ENCODE measurements at places on chromosomes 3 and 15.

GRCh38 chr3:102735311-102735710 is 300.5 kb downstream of the ZPLD1 start:
- no peak for DNase-seq

DNA sequence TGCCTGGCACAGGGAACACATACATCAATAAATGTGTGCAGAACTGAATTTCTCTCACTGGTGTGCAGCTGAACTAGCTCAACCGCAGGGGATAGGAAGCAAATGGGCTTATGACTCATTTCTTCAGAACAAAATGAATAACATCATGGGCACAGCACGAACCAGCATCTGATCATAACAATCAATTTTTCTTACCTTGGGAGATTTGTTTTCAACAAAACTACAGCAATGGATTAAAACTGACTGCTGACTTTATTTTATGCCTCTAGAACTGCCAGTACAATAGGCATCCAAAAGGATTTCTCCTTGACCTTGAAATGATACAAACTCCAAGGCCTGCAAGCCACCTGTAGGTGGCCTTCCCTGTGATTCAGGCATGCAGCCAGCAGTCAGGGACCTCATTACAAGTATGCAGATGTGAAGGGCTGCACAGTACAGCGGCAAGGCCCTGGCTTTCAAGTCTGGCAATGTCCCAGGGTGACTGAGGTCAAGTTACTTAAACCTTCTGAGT is 26.1 kb downstream of the TAMM41 start:
- DNase-seq = no peak

DNA sequence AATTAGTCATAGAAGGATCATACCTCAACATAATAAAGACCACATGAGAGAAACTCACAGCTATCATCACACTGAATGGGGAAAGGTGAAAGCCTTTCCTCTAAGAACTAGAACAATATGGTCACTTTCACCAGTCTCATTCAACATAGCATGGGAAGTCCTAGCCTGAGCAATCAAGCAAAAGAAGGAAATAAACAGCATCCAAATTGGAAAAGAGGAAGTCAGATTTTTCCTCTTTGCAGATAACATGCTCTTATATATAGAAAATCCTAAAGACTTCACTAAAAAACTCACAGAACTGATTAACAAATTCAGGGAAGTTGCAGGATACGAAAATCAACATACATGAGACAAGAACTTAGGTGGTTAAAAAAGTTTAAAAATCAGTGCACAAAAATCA is 24.7 kb downstream of the MAP3K13 start:
- DNase-seq = no peak

GRCh38 chr3:153978006-153978405 is 143.2 kb upstream of the ARHGEF26 start:
- no peak for DNase-seq

DNA sequence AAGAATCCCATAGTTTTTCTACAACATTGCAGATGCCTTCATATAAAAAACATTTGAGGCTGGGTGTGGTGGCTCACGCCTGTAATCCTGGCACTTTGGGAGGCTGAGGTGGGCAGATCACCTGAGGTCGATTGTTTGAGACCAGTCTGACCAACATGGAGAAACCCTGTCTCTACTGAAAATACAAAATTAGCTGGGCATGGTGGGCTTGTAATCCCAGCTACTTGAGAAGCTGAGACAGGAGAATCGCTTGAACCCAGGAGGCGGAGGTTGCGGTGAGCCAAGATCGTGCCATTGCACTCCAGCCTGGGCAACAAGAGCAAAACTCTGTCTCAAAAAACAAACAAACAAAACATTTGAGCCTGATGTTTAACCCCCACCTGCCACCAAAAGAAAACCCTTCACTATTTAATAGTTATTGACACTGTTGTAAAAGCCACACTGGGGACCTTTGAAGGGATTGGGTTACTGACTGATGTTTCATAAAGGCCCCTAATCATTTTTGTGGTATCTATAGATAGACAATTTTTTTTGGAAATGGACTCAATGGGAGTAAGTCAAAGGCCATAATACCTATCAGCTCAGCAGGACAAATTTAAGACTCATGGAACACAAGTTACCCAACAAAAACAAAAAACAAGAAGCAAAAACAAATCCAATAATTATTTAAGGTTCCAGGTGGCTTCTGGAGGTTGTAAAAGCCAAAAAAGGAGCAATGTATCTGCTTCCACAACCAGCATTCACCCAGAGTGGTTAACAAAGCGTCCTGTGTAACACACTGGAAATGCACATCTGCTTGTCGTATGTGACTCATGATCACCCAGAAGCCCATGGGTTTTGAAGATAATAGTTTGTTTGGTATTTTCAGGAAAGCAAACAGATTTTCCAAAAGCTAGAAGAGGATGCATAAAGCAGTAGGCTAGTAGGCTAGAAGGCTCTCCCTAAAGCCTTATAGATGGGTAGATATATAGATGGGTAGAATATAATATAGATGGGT is 41.2 kb downstream of the CDCP1 start:
- no peak for DNase-seq

DNA sequence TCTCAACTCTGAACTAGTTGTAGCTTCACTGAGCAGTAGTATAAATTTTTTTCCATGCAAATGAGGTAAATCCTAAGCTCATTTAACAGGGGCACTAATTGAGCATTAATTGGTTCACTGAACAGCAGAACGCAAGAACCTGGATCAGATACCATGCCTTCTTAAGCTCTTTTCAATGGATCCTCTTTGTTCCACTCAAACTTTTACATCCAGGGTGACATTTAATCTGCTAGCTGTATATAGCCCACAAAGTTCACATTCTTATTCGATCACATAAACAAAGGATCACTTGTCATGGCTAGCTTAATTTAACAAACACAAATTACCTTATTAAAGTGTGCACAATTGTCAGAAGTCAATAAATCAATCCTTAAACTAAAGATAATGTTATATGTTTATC is 281.6 kb downstream of the CNTN6 start:
- DNase-seq = no peak

DNA sequence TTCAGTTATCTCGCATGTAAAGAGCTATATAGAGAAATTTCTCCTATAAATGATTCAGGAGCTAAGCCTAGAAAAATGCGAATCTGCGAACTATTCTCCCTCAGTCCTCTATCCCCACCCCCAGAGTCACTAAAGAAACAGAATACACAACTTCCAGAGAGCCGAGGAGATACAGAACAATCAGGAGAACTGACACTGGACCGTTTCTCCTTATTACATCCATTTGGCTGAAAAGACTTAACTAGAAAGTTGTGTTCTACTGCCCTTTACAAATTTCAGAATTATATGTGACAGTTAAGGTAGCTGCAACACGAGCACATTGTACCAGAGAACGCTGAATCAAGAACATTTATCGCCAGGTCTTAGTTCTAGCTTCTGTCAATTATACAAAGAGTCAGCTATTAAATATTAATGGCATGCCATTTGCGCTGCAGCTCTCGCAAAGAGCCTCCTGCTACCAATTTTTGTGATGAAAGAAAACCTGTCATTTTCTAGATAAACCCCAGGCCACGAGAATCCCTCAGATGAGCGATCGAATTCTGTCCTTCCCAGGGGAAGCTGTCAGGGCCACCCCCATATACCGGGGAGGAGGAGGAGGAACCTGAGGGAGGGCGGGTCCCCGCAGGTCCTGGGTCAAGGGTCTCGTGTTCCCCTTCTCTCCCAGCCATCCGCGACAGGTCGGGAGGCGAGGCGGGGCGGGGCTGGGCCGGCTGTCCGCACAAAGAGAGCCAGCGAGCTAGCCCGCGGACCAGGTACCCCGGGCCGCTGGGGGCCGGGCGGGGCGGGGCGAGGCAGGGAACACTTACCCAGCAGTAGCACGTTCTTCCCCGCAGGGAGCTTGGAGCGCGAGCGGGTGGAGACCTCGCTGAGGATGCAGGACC is 878 bp downstream of the DYNC1LI1 start:
- no peak for DNase-seq

DNA sequence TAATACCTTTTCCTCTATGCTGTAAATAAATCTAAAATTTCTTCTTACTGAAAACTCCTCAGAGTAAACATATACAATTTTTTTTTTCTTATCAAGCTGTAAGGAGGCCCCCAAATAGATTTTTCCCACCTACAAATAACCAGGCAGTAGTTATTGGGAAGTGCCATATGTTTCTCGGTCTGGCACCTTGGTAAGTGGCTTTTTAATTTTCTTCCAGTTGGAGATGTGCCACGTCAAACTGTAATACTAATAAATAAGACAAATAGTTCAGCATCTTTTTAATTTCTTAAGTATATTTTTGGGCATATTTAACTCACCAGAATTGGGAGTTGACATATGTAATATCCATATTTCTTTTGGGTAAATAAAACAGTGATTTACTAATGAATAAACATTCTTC is 346.3 kb downstream of the DIPK2A start:
- DNase-seq = no peak

DNA sequence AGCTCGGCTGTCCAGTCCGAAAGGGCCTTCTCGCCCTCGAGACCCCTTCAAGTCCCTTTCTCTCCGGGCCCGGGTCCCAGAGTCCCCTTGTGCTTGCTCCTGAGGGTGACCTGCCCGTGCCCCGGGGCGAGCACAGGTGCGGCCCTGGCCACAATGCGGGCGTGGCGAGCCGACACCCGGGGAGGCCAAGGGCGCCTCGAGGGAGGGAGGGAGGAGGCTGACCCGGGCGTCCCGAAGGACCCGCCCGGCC is 810 bp upstream of the MEF2A start:
- DNase-seq = no peak

- no peak for DNase-seq
Observed at GRCh38 chr15:77784361-77785292, 151.9 kb upstream of the LINGO1 start.

GRCh38 chr3:643376-643775 is 446.8 kb downstream of the CHL1 start:
- no peak for DNase-seq

DNA sequence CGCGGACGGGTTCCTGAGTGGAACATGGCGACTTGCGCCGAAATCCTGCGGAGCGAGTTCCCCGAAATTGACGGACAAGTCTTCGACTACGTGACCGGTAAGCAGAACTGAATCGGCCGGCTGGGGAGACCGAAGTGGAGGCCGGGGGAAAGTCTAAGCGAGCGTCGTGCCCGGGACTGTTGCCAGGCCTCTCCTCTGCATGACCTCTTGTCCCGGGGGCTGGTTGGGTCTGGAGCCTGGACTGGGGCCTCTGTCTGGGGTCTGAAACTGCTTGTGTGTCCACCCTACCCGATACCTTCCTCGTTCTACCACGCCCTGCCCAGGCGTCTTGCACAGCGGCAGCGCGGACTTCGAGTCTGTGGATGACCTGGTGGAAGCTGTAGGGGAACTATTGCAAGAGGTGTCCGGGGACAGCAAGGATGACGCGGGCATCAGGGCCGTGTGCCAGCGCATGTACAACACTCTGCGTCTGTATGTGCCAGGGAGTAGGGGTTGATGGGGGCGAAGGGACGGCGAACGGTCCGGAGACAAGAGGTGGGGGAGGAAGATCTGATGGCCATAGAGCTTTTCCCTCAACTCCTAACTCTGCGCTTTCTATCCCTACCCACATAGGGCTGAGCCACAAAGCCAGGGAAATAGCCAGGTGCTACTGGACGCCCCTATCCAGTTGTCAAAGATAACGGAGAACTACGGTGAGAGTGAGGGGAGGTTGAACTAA is at the start of gene ABCF3:
Gene ABCF3, plus strand, starts transcription at position 16 of the 718 bp plus-strand sequence. Its CDS starts 9 bp downstream, at position 25.
- DNase-seq = no peak

DNA sequence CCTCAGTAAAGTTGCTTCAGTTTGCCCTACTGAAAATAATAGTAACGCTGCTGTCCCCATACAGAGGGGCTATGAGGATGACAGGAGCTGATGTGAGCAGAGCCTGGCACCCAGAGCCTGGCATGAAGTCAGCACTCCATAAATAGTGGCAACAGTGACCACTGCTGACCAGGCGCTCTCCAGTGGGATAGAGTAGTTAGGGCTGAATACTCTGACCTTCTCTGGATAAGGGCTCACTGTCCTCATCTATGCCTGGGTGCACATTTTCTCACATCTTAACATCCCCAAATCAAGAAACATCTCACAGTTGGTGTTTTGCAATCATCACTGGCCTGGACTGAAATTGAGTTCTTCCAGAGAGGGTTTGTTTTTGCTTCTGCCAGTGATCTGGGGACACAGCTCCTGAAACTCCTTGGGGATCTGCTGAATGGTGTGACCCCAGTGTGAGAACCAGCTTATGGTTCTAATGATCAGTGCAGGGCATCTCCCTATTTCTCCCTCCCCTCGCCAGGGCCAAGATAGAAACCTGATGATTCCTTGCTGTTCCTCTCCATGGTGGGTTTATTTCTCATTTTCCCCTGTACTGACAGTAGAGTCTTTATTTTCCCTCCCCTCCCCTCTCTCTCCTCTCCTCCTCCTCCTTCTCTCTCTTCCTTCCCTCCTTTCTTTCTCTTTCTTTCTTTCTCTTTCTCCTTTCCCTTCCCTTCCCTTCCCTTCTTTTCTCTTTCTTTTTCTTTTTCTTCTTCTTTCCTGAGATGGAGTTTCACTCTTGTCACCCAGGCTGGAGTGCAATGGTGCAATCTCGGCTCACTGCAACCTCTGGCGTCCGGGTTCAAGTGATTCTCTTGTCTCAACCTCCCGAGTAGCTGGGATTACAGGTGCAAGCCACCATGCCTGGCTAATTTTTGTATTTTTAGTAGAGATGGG is 3.5 kb upstream of the PCSK6 start:
- no peak for DNase-seq
